ENCODE measurements at places on chromosomes 3 and 15. TPM values are rescaled to one million over a fixed set of nuclear protein-coding genes. Genes with fewer than 3 reads are reported as not detected.

Gene MYO5C
- under 0.01 TPM for total RNA-seq

Gene THRB
- total RNA-seq, result 0.36 TPM

Gene SLC35A5
- total RNA-seq, result 41.8 TPM

Gene COL6A5
- total RNA-seq, result not detected

Gene SPPL2A
- 81.3 TPM for total RNA-seq

Gene MOBP
- total RNA-seq, result not detected

Gene CPLX3
- total RNA-seq, result not detected

Gene HRG
- total RNA-seq, result not detected

Gene ARL6IP5
- 99.9 TPM for total RNA-seq

Gene GRAMD1C
- total RNA-seq, result 1.2 TPM

Gene DPPA2
- not detected for total RNA-seq

Gene CHAC1
- total RNA-seq, result 30.0 TPM

DNA sequence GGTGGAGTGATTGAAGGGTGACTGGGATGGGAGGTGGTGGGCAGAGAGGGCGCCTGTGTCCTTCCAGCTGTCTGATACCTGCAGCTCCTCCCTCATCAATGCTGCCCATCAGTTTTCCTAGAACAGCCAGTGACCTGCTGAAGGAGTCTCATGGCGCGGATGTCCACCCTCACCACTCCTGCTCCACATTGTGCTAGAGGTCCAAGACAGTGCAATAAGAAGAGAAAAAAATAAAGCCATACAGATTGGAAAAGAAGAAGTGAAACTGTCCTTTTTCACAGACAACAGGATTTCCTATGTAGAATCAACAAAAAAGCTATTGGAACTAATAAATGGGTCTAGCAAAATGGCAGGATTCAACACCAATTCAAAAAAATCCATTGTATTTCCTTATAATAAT, 7.4 kb downstream of the ZDHHC19 start:
- no peak for DNase-seq

DNA sequence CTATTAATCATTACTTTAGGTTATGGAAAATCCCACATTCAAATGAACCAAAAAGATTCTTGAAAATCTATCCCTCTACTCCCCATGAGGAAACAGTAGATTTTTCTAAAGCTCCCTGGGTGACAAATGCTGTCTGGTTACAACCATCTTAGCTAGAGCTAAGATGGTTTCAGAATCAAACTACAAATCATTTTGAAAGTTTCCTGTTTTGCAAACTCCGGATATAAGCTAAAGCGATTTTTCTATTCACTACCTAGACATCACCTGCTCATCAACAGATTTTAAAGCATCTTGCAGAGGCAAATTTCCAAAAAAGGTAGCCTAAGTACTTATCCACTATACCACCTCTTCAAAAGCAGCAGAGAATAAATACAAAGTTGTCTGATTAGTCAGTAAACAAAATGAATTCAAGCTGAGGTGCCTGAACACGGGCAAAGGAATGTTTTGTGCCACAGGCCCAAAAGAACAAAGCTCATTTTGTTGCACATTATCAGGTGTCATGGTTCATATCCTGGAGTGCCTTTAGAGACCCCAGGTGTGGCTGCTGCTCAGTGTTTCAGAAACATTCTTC, 204.9 kb downstream of the TNIK start:
- no peak for DNase-seq

DNA sequence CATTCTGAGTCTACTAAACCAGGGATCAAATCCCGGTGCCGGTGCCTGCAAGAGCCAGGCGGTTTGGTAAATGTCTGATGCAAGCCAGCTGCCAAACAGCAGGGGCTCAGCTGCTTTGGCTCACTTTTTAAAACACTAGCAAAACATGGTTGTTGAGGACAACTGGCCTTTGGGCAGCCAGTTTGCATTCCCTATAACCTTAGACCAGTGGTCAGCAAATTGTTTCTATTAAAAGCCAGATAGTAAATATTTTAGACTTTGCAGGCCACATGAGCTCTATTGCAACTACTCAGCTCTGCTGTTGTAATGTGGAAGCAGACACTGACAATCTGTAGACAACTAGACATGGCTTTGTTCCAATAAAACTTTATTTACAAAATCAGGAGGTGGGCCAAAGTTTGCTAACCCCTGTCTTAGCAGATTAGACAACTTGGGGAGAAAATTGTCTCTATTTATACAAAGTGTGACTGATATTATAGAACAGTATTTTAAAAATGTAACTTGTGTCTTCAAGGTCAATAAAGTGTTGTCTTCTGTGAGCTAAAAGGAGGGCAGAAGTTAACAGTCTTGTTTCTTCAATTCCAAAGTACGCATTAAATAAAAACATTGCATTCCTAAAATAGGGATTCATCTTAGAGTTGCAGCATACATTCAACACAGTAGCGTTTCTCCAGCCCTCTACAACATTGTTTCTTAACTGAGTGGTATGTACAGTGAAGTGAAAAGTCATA, 67.6 kb downstream of the SSUH2 start:
- peak; percentile 45 for DNase-seq

DNA sequence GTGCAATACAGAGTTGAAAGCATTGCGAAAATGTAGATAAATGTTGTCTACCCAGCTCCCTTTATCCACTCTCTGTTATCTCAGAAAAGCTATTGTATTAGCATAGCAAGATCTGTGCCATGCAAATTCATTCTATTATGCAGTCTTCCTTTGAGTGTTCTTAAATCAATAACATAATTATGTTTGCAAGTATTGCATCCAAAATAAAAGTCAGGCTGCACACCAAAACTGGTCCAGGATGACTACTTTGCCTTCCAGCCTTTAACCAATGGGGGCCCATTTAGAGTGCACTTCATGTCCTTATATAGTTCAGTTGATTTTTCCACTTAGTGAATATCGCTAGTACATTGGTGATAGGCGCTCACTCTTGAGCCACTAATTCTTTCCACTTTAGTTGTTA, 107.4 kb upstream of the MLF1 start:
- DNase-seq, result no peak

GRCh38 chr3:42535981-42536784, 33.7 kb downstream of the VIPR1 start:
- no peak for DNase-seq

- no peak for DNase-seq
Measured at GRCh38 chr15:101404245-101404644, 85.3 kb downstream of the PCSK6 start.

DNA sequence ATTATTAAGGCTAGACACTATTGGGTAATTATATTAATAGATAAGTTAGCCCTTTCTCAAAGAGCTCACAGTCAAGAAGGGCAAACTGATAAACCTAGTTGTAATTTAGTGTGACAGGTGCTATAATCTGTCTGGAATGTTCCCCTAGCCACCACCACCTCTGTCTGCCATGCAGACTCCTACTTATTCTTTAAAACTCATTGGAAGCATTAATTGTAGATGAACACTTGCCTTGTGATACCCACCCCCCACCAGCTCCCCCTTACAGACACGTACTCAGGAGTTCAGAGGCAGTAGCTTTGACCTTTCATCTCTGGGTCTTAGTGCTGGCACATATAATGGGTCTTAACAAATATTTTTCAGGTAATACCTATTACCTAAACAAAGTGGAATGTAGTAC, 195.9 kb downstream of the TP63 start:
- no peak for DNase-seq

DNA sequence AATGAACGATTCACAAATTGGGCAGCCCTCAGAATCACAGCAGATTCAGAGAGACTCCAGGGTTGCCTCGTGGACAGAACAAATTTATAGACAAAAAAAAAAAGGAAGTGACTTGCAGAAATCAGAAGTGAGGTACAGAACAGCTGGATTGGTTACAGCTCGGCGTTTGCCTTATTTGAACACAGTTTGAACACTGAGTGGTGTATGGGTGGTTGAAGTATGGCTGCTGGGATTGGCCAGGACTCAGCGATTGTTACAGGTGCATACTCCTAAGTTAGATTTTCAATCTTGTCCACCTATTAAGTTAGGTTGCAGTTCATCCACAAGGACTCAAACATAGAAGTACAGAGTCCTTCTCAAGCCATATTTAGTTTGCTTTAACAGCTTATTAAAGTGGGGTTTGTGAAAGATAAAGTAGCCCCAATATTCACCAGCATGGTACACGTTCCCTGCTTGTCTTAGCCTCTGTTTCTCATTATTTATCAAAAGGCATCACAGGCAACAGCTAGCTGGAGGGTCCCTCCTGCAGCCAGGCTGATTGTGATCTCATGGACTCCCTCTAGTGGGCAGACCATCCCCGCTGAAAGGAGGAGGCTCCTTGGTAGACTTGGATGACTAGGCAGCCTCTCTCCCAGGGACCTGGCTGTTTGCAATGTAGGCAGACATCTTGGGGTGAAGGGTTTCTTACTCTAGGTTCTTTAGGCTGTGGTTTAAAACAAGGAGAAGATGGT, 17.6 kb upstream of the ALDH1L1 start:
- peak; percentile 90 for DNase-seq

DNA sequence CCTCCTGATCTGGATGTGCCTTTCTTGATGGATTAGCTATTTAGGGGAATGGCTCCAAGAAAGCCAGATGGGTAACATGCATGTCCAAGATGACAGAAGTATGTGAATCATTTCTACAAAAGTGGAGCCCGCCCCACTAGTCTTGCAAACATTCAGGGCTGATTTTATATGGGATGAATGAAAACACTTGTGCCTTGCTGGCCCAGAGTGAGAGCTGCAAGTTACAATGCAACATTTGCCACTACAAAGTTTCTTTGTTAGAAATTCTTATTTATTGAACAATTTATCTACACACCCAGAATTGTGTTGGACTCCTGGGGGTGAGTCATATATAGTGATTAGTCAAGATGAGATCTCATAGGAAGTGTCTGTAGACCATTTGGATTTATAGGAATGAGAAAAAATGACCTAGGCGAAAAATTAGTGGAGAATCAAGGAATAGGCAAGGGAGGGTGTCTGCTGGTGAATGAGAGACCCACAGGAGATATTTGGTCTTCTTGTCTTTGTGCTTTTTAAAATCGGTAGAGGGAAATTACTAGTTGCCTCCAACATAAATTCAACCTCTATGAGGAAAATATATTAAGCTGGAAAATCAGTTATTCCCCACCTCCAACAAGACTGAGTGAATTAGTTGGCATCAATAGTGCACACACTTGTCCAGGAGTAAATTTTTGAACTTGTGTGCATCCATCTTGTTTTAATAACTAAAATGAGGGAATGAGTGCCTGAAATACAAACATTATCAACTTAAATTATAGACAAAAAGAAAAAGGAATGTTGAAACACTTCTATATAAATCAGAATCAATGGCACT, 53.5 kb upstream of the DCBLD2 start:
- peak; percentile 9 for DNase-seq

DNA sequence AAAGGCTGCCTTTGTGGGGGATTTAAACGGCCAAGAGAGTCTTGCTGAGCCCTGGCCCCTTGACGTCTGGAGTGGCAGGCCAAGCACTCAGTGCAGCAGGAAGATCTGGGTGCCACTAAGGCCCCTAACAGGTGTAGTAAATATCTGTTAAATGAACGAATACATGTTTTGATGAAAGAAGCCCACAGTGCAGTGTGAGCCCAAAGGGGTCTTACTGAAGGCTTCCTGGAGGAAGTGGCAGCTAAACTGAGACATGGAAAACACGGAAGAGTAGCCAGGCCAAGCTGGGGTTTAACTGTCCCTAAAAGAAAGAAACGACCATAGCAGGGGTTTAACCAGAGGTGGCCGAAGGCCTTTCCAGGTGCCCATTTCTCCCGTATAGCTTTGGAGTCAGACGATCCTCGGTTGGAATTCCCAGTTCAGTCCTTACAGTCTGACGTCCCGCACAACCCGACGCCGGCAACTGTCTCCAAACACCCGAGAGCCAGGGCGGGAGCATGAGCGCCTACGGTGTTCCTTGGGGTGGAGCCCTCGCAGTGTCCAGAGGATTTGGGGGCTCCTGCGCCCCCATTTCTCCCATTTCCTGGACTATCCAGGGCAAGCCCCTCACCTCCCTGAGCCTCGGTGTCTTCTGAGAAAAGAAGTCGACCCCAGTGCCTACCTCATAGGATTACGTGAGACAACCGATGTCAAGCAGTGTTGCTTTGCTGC, 910 bp upstream of the ABHD6 start:
- peak; percentile 39 for DNase-seq

- no peak for DNase-seq
Measured at GRCh38 chr3:127661600-127661999, 11.2 kb upstream of the ABTB1 start.

GRCh38 chr3:85161544-85161943, 202.8 kb downstream of the CADM2 start:
- DNase-seq, result no peak

DNA sequence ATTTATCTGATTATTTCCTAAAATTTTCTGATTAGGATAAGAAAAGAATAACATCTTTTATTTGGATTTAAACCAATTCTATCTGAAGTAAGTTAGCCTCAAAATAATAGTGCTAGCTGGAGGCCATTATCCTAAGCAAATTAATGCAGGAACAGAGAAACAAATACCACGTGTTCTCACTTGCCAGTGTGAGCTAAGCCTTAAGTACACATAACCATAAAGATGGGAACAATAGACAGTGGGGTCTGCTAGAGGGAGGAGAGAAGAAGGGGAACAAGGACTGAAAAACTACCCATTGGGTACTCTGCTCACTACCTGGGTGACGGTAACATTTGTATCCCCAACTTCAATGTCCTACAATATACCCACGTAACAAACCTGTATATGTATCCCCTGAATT, 31.3 kb upstream of the LYSMD4 start:
- no peak for DNase-seq

- DNase-seq, result no peak
Measured at GRCh38 chr3:34808287-34808686, 831.0 kb upstream of the ARPP21 start.

- no peak for DNase-seq
Measured at GRCh38 chr15:52008698-52009434, 10.2 kb upstream of the MAPK6 start.

- DNase-seq, result no peak
Measured at GRCh38 chr3:182794455-182795388, 1.4 kb downstream of the ATP11B start.

GRCh38 chr3:150703299-150703755, 393 bp downstream of the ERICH6 start:
- DNase-seq, result peak; percentile 86

DNA sequence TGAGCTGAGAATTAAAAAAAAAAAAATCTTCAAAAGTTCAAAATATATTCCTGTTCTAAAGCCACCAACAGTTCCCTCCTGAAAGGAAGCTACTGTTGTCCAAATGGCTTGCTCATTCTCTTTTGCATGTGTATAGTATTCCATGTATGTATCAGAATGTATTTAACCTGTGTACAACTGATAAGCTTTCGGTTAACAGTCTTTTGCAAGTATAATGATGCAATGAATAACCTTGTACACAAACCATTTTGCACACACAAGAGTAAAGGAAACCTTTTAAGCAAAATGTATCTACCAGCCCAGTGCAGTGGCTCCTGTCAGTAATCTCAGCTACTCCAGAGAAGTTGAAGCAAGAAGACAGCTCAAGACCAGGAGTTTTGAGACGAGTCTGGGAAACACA, 32.6 kb downstream of the TOPBP1 start:
- no peak for DNase-seq

DNA sequence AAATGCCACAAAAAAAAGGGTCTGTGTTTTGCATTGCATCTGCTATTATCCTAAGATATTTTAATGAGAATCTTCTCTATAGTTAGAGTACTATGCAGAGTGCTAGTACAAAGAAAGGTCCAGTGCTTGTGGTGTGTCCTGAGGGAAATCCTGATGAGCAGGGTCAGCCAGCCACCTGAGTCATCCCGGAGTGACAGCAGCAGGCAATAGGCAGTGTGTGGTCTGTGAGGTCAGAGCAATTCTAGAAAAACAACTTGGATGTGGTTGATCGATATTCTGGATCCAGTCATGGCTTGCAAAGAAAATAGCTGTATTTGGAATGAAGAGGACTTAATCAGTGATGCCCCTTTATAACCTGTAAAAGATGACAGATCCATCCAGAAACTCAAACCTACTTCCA, 119.2 kb downstream of the CTNNB1 start:
- DNase-seq, result peak; percentile 74

GRCh38 chr3:70640481-70640880, 328.0 kb upstream of the MDFIC2 start:
- DNase-seq, result no peak

All from osteoblast (primary cell).